Activated naive CD8-positive, alpha-beta T cell treated with anti-CD3 and anti-CD28 coated beads, Interleukin-2, amount 10 ng/mL, durations not matched to agents 7 days and 5 days (primary cell): ENCODE measurements at places on chromosomes 6 and 20. TPM values are rescaled to one million over a fixed set of nuclear protein-coding genes. Genes with fewer than 3 reads are reported as not detected.

GRCh38 chr20:45156713-45157112, 18.0 kb upstream of the PI3 start:
- no peaks in the 10 kb centered on the region for H3K36me3 ChIP-seq
- H3K4me1 ChIP-seq, result no peaks in the 10 kb centered on the region
- no peak overlapping the region for H3K4me3 ChIP-seq
- no peak overlapping the region for H3K27ac ChIP-seq
- DNase-seq, result no peak

SRPK1 gene
- 69.1 TPM for total RNA-seq

- no peak overlapping the region for H3K4me3 ChIP-seq
- no peak for DNase-seq
- no peak overlapping the region for H3K27ac ChIP-seq
- H3K4me1 ChIP-seq, result peaks cover 2% of the 10 kb centered on the region
- peaks cover 26% of the 10 kb centered on the region for H3K27me3 ChIP-seq
- H3K36me3 ChIP-seq, result no peaks in the 10 kb centered on the region
These were observed 120.9 kb downstream of the COL12A1 start for GRCh38 chr6:75084872-75085381.

C6orf58 gene
- total RNA-seq, result not detected

DNA sequence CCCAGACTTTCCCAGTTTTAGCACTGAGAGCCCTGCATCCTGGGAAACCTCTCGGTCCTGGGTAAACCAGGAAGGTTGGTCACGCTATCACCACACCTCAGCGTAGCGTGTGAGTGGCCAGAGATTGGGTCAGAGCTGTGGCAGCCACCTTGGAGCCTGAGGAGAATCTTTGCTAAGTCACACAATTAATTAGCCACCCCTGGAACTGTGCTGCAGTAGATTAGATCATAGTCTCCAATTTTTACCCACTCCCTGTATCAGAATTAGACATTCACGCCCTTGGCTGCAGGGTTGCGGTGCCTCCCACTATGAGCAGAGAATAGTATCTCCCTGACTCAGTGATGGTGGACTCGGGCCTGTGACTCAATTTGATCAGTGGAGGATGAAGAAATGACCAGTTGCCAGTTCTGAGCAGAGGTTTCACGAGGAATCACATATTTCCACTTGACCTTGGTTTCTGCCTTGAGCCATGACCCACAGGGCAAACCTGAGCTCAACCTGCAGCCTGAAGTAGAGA, 6.0 kb upstream of the PTGIS start:
- DNase-seq, result no peak
- no peak overlapping the region for H3K27ac ChIP-seq
- H3K4me3 ChIP-seq, result no peak overlapping the region
- H3K36me3 ChIP-seq, result peaks cover 10% of the 10 kb centered on the region

SSTR4 gene
- not detected for total RNA-seq

- no peak overlapping the region for H3K27ac ChIP-seq
- H3K4me3 ChIP-seq, result no peak overlapping the region
- H3K36me3 ChIP-seq, result no peaks in the 10 kb centered on the region
These were observed 6.7 kb upstream of the LCA5 start for GRCh38 chr6:79543886-79544285.

- no peaks in the 10 kb centered on the region for H3K4me1 ChIP-seq
- H3K27me3 ChIP-seq, result no peaks in the 10 kb centered on the region
- no peak overlapping the region for H3K4me3 ChIP-seq
These were observed 598.8 kb downstream of the EPHA7 start for GRCh38 chr6:92820601-92821000.

TINAG gene
- total RNA-seq, result not detected

DNA sequence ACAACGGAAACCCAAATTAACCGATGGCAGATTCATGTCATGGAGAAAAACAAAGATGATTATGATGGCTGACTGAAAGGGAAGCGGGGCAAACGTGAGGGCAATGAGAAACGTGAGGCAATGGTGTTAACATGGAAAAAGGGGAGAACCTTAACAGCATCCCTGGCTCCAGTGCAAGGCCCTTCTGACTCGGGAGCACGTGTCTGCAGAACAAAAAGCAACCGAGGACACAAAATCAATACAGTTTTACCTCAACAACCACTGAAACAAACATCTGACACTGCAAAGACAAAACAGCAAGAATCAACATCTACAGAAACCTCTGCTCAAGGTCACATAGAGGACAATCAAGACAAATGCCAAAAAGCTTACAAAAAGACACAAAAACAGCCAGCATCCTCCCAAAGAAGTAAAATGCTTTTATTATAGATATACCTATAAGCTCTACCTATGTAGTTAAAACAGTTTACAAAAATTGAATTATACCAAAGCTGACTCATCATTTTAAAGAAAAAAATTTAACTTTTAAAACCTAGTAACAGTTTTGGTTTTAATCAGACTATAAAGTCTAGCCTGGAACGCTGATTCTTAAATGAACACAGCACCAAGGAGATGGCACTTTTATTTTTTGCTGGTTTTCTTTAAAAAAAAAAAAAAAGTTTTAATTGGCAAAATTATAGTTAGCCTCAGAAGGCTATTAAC, 43.1 kb downstream of the SMLR1 start:
- peaks cover 4% of the 10 kb centered on the region for H3K4me1 ChIP-seq
- peaks cover 1% of the 10 kb centered on the region for H3K36me3 ChIP-seq
- no peak overlapping the region for H3K4me3 ChIP-seq
- DNase-seq, result no peak
- H3K27ac ChIP-seq, result no peak overlapping the region

GRCh38 chr6:138107752-138108592, 753 bp upstream of the PERP start:
- H3K4me1 ChIP-seq, result peaks cover 17% of the 10 kb centered on the region
- peak overlapping the region; percentile 61 for H3K27ac ChIP-seq
- peak overlapping the region; percentile 85 for H3K4me3 ChIP-seq

TRDN gene
- not detected for total RNA-seq

APCDD1L gene
- total RNA-seq, result not detected

OR2J3 gene
- not detected for total RNA-seq

DNA sequence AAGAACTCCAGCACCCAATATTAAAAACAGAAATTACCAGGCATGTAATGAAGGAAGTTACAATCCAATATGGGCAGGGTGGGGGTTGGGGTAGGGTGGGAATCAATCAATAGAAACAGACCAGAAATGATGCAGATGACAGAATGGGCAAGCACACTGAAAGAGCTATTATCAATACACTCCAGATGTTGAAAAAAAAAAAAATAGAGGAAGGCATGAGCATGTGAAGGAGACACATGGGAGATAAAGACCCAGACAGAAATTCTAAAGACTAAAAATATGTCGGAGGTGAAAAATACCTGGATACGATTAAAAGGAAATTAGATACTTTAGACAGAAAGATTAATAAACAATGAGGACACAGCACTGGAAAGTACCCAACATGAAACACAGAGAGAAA, 19.1 kb upstream of the ZC3H12D start:
- no peak for DNase-seq
- peaks cover 12% of the 10 kb centered on the region for H3K4me1 ChIP-seq
- H3K36me3 ChIP-seq, result peaks cover 17% of the 10 kb centered on the region
- no peaks in the 10 kb centered on the region for H3K27me3 ChIP-seq
- H3K27ac ChIP-seq, result no peak overlapping the region
- H3K4me3 ChIP-seq, result no peak overlapping the region

DNA sequence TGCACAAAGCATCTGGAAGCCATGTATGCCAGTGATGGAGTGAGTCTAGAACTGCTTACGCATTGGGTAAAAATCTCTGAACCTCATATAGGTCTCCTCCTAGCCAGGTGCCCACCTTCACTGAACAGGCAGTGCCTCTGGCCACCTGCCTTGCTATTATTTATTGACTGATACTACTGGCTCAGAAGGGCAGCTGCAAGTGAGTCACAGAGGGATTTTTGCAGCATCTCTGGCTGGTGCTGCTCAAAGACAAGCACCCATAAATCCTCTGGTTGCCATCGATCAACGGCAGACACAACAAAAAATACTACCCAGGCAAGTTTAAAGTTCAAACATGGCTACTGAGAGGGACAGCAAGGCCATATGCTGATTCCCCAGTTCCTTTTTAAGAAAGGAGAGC, 279.4 kb downstream of the UBE3D start:
- no peaks in the 10 kb centered on the region for H3K27me3 ChIP-seq
- DNase-seq, result no peak
- no peak overlapping the region for H3K27ac ChIP-seq
- H3K4me3 ChIP-seq, result no peak overlapping the region
- no peaks in the 10 kb centered on the region for H3K4me1 ChIP-seq

- H3K4me3 ChIP-seq, result no peak overlapping the region
- H3K27ac ChIP-seq, result no peak overlapping the region
- peaks cover 18% of the 10 kb centered on the region for H3K36me3 ChIP-seq
- no peaks in the 10 kb centered on the region for H3K4me1 ChIP-seq
- DNase-seq, result no peak
- no peaks in the 10 kb centered on the region for H3K27me3 ChIP-seq
These were observed 50.3 kb upstream of the VSTM2L start for GRCh38 chr20:37852666-37853065.

CENPW gene
- 43.5 TPM for total RNA-seq

HFE gene
- 7.2 TPM for total RNA-seq

NKAPL gene
- total RNA-seq, result not detected

GRCh38 chr20:32031007-32031958, 20.8 kb upstream of the HCK start:
- peak overlapping the region; percentile 45 for H3K4me3 ChIP-seq
- peak; percentile 66 for DNase-seq
- H3K27ac ChIP-seq, result no peak overlapping the region
- no peaks in the 10 kb centered on the region for H3K36me3 ChIP-seq
- H3K4me1 ChIP-seq, result no peaks in the 10 kb centered on the region

- DNase-seq, result no peak
- no peak overlapping the region for H3K4me3 ChIP-seq
- H3K27me3 ChIP-seq, result peaks cover 39% of the 10 kb centered on the region
- H3K27ac ChIP-seq, result no peak overlapping the region
- H3K36me3 ChIP-seq, result no peaks in the 10 kb centered on the region
- no peaks in the 10 kb centered on the region for H3K4me1 ChIP-seq
These were observed 71.4 kb downstream of the DNAH8 start for GRCh38 chr6:38786486-38786885.

ELOVL2 gene
- total RNA-seq, result not detected

DNA sequence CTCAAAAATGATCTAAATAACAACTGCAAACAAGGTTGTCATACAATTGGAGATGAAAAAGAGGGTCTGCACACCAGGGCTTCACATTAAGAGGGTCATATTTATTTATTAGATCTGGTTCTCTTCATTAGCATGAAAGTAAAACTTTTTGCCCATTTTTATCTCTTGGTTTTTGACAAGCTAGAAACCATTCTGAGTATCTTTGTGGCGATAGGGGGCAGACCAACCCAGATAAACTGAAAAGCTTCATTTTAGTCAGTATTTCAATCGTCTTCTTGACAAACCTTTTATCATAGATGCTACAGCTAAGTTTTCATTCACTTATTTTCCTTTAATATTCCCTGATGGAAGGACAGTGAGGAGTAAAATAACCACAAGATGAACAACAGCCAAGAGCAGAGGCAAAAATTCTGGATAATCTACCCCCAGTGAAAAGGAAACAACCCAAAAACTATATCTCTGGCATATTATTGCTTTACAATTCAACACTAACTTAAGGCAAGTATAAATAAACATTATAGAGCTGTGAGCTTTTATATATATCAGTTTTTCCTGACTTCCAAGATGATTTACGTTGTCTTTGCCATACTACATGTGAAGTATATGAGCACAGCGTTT, 45.2 kb downstream of the THEMIS start:
- H3K4me1 ChIP-seq, result peaks cover 56% of the 10 kb centered on the region
- no peaks in the 10 kb centered on the region for H3K27me3 ChIP-seq
- peaks cover 52% of the 10 kb centered on the region for H3K36me3 ChIP-seq
- H3K4me3 ChIP-seq, result peak overlapping the region; percentile 35

GRCh38 chr6:127468936-127469335, 9.7 kb upstream of the KIAA0408 start:
- H3K4me3 ChIP-seq, result no peak overlapping the region

HMGN4 gene
- 83.1 TPM for total RNA-seq

GRCh38 chr6:140303218-140303949, 928.9 kb upstream of the CITED2 start:
- H3K27me3 ChIP-seq, result no peaks in the 10 kb centered on the region
- no peak overlapping the region for H3K27ac ChIP-seq
- H3K4me3 ChIP-seq, result no peak overlapping the region
- H3K36me3 ChIP-seq, result no peaks in the 10 kb centered on the region

PGC gene
- total RNA-seq, result not detected

TSPO2 gene
- total RNA-seq, result not detected

DNA sequence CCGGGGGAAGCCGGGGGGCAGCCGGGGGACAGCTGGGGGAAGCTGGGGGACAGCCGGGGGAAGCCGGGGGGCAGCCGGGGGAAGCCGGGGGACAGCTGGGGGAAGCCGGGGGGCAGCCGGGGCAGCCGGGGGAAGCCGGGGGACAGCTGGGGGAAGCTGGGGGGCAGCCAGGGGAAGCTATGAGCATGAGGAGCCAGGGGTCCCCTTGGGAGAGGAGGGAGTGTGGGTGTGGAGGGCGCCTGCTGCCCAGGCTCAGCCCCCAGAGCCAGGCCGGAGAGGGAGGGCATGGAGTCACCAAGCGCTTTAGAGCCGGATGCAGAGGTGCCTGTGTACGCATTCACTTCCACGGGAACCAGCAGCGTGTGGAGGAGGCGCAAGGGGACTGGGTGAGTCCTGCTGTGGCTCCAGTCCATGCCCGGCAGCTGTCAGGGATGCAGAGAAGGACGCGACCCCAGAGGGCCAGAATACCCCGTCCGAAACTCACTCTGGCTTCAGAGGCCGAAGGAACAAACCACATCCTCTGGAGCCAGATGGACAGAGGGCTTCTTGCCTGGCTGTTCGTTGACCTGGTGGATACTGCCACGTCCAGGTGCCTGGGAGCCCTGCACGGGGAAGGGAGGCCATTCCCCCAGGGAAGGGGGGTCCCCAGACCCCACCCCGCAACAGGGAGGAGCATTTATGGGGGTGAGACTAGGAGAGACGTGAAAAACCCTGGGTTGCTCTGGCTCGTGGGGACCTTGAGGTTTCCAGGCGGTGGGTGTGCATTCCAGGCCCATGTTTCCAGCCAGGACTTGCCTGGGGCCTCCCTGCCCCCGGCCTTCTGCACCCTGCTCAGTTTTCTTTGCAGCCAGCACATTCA, 26.5 kb upstream of the DACT2 start:
- no peak overlapping the region for H3K4me3 ChIP-seq
- no peak overlapping the region for H3K27ac ChIP-seq
- H3K4me1 ChIP-seq, result no peaks in the 10 kb centered on the region

GRCh38 chr20:62049342-62050165, 16.1 kb downstream of the TAF4 start:
- no peaks in the 10 kb centered on the region for H3K27me3 ChIP-seq
- H3K4me3 ChIP-seq, result no peak overlapping the region
- peaks cover 7% of the 10 kb centered on the region for H3K4me1 ChIP-seq
- no peak for DNase-seq
- H3K36me3 ChIP-seq, result no peaks in the 10 kb centered on the region

- no peak overlapping the region for H3K27ac ChIP-seq
- H3K4me3 ChIP-seq, result no peak overlapping the region
- H3K36me3 ChIP-seq, result peaks cover 9% of the 10 kb centered on the region
- peaks cover 15% of the 10 kb centered on the region for H3K27me3 ChIP-seq
These were observed 28.8 kb upstream of the SYNJ2 start for GRCh38 chr6:157952861-157953351.

GRCh38 chr20:57388953-57389694, 2.1 kb upstream of the RBM38 start:
- H3K4me1 ChIP-seq, result peaks cover 22% of the 10 kb centered on the region
- peaks cover 11% of the 10 kb centered on the region for H3K36me3 ChIP-seq
- H3K27ac ChIP-seq, result peak overlapping the region; percentile 90

GRCh38 chr20:44203161-44203560, 7.4 kb downstream of the OSER1 start:
- H3K27ac ChIP-seq, result no peak overlapping the region
- H3K4me1 ChIP-seq, result peaks cover 26% of the 10 kb centered on the region
- no peak overlapping the region for H3K4me3 ChIP-seq
- H3K36me3 ChIP-seq, result peaks cover 36% of the 10 kb centered on the region
- H3K27me3 ChIP-seq, result no peaks in the 10 kb centered on the region
